HT-29 (cell line): ENCODE measurements at places on chromosomes 6 and 20. TPM values are rescaled to one million over a fixed set of nuclear protein-coding genes. Genes with fewer than 3 reads are reported as not detected.

EYS gene
- total RNA-seq: 0.13 and 0.23 TPM in 2 replicates

PBOV1 gene
- total RNA-seq: not detected in 2 replicates

PRRT1 gene
- not detected in 2 replicates for total RNA-seq

PLN gene
- total RNA-seq: not detected in 2 replicates

GJA1 gene
- 0.03 TPM in 1 of 2 replicates, not detected in the other for total RNA-seq

ISM1 gene
- not detected in 2 replicates for total RNA-seq

GJA10 gene
- not detected in 2 replicates for total RNA-seq

MCM8 gene
- 11.6 and 14.0 TPM in 2 replicates for total RNA-seq

DSP gene
- 28.0 and 29.7 TPM in 2 replicates for total RNA-seq

COL19A1 gene
- not detected in 2 replicates for total RNA-seq

EBF4 gene
- total RNA-seq: 0.03 and 0.23 TPM in 2 replicates

FAM210B gene
- total RNA-seq: 3.5 and 4.4 TPM in 2 replicates

TMEM244 gene
- not detected in 2 replicates for total RNA-seq

CTCFL gene
- total RNA-seq: not detected in 2 replicates

PRND gene
- not detected in 2 replicates for total RNA-seq

FOXQ1 gene
- 108 and 112 TPM in 2 replicates for total RNA-seq

NOTCH4 gene
- 2.2 and 2.4 TPM in 2 replicates for total RNA-seq

HLA-DRB1 gene
- total RNA-seq: not detected in 2 replicates

SLC17A3 gene
- not detected in 2 replicates for total RNA-seq
